Brain microvascular endothelial cell (primary cell): ENCODE measurements at places on chromosomes 3 and 15.
A peak's percentile ranks its signal among the peaks of the same experiment; 100 is the strongest.

DNA sequence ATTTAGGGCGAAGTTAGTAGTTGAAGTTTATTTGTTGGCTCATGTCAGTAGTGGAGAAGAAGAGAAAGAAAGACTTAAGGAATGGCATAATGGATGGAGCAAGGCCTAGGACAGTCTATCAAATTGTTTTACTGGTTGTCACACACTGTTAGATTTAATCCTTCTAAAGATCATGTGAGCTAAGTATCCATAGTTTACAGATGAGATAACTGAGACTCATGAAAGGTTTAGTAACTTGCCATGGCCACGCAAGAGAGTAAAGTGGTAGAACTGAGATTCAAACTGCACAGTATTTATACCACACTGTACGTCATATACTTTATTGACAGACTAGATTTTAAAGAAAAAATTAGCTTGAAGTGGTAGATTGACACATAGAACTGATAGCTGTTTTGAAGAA is 11.4 kb downstream of the SPRED1 start:
- peak; percentile 44 for DNase-seq

- no peak for DNase-seq
These were observed 9.2 kb downstream of the CHCHD6 start for GRCh38 chr3:126713199-126713598.

DNA sequence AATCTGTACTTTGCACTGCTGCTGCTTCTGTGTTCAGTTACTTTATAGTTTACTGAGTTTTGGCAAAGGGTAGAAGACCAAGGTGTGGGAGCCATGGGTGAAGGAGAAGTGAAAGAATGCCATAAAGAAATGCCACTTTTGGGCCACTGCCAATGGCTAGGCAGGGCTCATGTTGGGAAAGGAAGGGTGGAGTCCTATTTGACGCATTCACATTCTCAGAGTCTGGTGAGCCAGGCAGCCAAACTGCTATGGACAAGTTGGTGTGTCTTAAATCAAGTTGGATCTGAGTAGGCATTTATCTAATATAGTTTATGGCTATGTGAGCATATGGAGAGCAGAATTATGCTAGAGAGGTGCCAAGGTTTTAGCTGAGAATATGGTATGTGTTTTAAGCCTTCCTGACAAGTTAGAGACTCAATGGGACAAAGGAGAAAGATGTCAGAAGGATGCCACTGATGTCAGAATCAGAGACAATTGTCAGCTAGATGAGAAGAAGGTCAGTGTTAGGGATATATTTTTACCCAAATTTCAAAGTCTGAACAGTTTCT is 296.1 kb downstream of the AGBL1 start:
- no peak for DNase-seq

DNA sequence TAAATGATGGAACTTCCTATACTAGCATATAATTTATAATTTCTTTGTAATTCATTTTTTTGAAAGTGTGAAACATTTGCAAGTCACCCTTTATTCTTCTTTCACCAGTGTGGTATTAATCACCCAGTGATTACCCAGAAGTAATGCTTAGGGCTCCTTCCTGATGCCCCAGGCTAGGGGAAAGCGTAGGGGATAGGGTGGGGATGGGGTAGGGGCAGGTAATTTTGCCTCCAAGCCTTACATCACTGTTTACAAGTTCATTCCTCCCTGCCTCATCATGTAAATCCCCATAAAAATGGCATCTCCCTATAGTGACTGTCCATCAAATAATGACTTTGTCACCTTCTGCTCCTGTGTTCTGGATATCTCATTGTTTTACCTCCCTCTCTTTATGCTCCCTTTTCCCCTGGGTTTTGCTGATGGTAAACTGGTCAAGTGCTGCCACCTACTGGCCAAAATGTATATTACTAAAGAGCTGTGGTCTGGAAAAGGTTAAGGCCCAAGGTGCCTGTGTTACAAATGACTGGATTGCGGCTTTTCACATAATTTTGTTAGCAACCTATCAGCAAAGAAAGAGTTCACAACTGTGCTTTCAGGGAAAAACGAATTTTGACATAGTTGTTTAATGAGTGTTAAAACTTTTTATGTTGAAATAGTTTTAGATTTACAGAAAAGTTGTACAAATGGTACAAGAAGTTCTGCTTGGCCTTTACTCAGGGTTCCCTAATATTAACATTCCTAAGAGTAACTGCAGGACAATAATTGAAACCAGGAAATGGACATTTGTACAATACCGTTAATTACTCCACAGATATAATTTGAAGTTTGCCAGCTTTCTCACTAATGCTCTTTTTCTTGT is 54.7 kb downstream of the ONECUT1 start:
- DNase-seq: peak; percentile 72

DNA sequence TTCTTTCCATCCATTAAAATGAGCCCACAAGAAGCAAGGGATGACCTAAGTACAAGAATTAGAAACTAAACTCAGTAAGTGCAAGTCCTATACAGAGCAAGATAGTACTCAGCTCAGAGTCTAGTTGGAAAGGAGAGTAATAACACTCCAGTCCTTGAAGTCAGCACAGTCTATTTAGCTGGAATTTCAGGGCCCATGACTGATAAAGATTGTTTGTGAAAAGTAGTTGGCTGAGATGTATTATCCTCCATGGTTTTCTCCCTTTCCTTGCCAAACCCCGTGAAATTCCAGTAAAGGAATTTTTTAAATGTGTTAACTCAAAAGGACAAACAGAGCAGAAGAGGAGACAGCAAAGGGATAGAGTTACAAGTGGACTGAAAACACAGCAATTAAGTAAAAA is 127.2 kb upstream of the STT3B start:
- no peak for DNase-seq

GRCh38 chr3:138800248-138800647 is 34.5 kb downstream of the PIK3CB start:
- DNase-seq: no peak

- no peak for DNase-seq
These were observed at the start of gene CORO2B for GRCh38 chr15:68578980-68579935. Gene CORO2B (plus strand): TSS chr15:68578993. CDS start chr15:68579263, 270 bp downstream.

GRCh38 chr3:105948101-105948500 is 79.3 kb upstream of the CBLB start:
- DNase-seq: no peak

GRCh38 chr3:16388850-16389441 is 123.9 kb downstream of the OXNAD1 start:
- no peak for DNase-seq

DNA sequence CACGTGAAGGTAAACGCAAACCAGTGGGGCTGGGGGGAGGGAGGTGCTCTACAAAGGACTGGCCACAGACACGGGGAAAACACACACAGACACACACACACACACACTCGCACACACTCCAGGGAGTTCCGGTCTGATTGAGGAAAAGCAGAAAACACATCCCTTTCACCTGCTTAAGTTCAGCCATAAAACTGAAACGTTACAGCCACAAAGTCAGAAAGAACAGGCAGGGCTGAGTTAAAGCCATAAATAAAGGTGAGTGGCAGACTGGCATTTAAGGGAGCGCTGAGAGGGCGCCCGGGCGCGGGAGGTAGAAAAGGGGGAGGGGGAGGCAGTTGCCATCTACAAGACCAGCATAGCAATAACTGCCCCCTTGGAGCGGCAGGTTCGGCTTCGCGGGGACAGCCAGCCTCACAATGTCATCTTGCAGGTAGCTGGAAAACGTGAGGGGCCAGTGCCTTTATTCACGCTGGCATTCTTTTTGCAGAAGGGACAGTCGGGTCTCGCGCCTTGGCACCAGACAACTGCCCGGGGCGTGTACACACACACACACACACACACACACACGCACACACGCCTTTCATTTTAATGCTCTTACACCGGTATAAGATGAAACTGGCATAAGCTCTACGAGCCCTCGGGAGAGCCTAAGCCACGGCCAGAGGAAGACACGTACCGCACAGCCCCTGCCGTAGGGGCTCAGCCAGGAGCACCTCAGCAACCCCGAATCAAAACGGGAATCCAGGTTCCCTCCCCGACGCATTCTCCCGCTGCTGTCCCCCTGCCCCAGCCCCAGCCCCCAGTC is 866 bp downstream of the TNIK start:
- DNase-seq: peak; percentile 32

DNA sequence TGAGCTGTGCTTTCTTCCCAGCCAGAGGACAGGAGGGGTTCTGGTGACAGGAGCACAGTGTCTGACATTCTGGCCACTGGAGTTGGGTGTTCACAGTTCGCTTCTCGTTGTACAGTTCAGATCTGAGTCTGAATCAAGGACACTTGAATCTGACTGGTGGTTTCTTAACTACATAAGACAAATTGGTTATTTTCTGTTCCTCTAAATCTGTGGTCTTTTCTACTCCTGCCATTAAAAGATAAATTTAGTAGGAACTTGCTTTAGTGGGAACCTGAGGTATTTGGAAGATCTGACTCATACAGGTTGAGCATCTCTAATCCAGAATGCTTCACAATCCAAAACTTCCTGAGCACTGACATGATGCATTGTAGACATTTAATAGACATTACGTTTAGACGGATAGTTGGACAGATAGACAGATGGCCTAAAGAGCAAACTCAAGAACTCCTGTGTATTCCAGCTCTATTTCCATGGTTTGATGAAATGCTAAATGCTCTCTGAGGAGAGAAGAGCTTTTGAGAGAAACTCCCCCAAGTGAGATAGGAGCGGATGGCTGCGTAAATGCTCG is 71.0 kb downstream of the CCK start:
- no peak for DNase-seq

DNA sequence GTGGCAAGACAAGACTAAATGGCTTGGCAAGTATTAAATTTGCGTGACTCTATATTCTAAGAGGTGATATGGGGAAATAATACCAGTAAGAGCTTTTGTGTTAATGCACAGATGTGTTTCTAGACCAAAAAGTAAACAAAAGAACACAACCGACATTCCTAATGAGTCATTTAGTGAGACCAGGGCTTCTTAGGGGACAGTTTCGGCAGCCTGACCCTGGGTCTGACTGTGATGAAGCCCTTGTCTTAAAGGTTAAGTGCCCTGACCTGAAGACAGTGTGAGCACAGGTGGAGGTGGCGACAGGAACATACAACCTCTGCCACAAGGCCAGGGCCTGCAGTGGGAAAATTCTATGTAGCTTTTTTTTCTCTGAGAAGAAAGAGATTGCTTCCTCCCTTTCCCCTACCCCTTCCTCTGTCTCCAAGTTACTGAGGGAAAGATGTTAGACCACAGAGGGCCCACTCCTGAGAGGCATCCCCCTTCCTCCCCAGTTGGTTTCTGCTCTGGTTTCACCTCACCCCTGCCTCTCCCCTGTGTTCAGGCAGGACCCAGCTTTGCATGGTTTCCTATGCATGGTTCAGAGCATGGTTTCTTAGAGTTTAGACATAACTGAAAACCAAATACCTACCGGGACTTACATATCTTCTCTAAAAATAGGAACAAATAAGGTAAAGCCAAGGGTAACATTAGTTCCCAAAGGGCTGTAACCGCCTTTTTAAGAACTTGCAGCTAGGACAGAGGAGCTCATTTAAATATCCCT is 24.8 kb upstream of the CMTM7 start:
- no peak for DNase-seq

DNA sequence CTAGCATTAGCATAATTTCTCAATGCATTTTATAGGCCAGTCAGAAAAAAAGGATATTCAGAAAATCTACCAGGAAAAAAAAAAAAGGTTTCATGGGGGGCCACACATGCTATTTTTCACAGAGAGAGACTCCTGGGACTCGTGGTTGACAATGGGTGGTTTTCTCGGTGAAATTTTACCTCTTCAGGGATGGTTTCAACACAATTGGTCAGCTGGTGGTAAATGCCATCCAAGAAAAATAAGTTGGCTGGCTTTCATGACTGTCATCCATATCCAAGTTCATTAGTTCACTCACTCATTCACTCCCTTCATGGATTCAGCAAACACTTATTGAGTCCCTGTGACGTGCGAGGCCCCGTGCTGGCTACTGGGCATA is 217.3 kb downstream of the SHQ1 start:
- no peak for DNase-seq

GRCh38 chr15:73573037-73573436 is 60.2 kb downstream of the NPTN start:
- no peak for DNase-seq

DNA sequence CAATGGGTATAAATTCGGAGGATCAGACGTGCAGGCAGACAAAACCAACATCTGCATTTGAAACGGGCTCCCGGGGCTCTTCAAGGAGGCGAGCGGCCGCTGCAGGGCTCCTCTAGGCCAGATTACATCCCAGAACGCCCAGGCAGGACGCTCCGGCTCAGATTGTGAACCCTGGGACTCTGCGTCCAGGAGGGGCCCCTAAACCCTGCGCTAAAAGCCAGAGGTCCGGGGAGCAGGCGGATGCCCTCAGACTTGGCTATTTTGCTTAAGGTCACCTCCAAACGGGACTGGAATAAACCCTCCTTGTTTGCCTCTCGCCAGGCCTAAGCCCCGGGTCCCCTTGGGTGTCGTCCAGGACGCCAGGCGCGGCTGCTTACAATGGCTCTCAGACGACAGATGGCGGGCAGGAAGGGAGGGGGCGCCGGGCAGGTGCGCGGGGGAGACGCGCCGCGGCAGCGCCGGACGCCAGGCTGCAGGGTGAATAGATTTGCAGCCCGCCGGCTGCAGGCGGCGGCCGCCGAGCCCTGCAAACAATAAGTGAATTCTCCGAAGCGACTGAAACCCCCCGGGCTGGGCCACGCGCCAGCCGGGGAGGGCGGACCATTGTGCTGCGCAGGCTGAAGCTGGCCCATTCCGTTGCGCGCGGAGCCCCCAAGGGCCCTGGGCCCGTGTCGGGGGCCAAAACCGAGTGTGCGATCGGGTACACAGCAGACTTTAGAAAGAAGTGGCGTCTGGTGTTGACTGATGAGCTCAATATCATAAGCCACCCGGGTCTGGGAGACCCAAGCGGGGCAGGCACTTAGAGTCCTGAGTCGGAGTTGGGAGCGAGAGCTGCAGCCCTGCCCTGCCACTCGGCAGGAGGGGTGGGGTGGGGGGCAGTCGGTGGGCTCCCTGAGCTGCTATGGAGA is 32.3 kb upstream of the AMOTL2 start:
- no peak for DNase-seq

DNA sequence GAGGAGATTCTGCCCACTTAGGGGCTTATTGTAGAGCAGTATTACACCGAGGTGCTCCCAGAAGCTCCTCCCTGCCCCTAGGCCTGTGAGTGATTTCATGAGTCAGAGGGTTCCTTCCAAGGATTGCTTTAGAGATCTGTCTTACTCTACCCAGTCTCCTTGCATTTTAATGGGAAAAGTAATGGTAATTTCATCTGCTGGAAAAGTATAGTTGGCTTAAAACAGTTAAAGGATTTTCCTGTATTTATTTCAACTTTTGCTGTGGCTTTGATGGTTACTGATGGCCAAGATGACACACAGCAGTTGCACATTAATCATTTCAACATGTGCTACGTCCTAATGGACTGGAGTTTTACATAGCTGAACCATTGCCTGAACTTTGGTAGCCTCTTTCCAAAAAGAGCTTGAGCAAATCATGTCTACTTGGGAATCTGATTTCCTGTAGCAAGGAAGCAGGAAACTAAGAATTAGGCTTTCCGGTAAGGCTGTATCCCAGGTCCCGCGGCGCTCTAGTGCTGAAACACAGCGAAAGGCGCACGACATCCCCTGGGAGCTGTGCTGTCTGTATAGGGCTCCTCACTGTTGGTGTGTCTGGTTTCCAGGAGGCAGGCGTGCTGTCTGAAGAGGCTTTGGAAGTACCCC is 9.2 kb upstream of the PGPEP1L start:
- no peak for DNase-seq
